ENCODE measurements at places on chromosomes 1 and 21.
A peak's percentile ranks its signal among the peaks of the same experiment; 100 is the strongest.

DNA sequence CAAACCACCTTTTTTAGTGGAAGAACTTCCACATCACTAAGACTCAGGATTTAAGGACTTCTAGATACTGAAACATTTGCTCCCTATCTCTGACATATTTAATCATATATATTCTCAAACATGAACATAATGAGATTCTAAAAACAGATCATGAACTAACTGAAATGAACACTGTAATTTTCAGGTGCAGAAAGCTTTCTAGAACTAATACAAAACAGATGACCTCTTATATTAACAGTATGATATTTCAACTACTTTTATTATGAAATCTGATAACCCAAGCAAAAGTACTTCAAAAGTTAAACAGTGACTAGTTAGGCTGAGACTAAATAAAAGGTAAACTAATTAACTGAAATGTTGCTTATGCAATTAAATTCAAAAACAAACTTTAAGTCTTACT, 157.5 kb downstream of the COP1 start:
- DNase-seq: no peak

- no peak for DNase-seq
These were observed 216.2 kb downstream of the PLPP3 start for GRCh38 chr1:56363007-56363770.

GRCh38 chr1:234600418-234601281, 9.3 kb downstream of the IRF2BP2 start:
- no peak for DNase-seq

DNA sequence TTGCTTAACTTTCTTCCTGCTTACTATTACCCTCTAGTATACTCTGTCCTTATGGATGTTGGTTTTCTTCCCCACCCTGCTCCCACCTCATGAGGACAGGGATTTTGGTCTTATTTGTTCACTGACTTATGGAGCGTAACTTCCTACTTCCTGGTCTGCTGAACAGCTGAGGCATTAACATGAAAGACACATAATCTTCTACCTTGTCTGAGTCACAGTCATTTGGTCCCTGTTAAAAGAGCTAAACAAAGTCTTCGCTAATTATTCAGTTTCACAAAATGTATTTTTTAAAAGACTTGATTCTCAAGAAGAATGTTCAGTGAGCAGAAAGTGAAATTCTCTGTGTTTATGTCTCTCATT, 18.5 kb downstream of the RNASEL start:
- DNase-seq: no peak

DNA sequence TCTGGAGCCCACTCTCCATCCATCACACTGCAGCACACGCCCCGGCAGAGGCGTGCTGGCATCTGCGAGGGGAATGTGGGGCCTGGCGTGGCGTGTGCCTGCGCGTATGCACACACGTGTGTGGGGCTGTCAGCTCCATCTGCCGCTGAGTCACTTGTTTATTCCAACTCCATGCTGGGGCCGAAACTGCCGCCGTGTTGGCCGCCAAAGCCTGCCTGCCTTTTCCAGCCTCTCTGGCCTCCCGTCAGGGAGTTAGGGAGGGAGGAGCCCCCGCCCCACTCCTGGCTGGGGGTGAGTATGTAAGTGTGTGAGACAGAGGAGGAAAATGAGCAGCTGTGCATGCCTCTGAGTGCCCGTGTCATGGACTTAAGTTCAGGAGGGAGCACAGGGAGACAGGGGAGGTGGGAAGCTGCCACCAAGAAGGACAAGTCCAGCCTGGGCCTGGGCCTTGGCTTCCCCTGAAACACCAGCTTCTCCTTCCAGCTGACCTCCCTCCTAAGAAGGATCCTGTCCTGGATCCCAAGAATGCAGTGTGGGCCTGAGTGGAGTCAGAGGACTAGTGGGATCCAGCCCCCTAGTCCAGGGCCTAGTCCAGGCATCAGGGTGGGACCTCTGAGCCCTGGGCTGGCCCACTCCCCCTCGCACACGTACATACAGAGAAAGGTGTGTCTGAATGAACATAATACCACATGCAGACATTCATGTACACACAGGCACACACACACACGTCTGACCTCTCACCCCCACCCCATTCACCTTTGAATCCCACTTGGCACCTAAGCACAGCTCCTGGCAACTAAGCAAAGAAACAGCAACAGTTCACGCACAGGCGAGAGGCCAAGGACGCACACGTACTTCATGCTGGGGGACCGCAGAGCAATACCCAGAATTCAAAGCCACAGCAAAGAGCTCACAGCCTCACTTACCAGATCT, 24.7 kb downstream of the MEF2D start:
- DNase-seq: no peak

DNA sequence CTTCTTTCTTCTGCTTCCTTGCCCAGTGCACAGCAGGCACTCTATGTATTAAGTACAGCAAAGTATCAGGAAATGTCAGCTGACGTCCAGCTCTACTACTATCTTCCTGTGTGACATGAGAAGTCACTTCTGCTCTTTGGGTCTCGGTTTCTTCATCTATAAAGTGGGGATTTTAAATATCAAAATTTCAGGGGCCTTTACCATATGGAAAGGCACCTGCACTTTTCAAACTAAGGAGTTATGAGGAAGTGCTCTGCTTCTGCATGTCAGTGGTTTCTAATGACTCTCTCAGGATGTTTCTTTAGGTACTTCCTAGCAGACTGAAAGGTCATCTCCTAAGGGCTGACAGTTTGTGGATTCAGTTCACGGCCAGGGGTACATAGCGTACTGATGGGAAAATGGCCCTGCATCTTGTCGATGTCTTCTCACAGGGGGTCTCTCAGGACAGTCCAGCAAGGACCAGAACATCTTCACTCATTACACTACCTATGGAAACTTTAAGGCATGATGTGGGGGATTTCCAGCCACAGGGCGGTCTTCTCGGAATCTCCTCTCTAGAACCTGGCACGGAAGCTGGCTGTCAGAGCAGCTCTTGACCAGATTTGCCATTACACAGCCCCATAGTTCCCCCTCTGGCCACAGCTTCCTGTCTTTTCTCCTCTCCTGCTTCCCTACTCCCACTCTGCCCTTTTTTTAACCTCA, 42.0 kb upstream of the MTF1 start:
- no peak for DNase-seq

DNA sequence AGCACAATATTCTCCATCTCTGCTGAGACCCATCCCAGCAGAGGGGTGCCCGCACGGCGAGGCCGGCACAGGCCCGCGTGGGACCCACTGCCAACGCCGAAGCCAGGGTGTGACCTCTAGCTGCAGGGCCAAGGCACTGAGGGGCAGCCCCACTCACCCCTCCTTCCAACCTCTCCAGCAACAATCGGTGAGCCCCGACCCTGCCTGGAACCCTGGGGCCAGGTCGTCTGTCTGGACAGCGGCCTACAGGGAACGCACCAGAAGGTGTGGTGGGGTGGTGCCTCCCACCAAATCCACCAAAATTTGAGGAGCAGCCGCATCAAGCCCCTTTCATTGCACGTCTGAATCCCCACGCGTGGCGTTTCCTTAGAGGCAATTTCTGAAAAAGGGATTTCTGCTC, 63.0 kb upstream of the ADARB1 start:
- DNase-seq: no peak

DNA sequence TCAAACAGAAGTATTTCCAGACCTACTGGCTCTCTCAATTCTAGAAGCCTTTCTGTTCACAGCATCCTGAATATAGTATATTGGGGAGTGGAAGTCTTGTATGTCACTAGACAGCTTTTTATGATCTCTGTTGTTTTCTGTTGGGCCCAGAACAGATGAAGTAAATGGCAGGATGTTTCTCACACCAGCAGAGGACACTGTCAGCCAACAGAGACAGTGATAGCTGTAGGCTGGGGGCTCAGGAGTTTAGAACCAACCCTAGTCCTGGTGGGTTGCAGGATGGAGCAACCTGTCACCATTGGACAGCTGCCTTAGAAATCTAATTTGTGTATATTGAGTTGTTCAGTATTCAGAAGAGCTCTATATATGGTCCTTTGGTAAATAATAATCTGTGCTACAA, 16.9 kb downstream of the AGO1 start:
- DNase-seq: no peak

GRCh38 chr1:164586591-164586990, 27.6 kb downstream of the PBX1 start:
- no peak for DNase-seq

GRCh38 chr21:42969193-42969600, 5.2 kb upstream of the PKNOX1 start:
- DNase-seq: no peak

DNA sequence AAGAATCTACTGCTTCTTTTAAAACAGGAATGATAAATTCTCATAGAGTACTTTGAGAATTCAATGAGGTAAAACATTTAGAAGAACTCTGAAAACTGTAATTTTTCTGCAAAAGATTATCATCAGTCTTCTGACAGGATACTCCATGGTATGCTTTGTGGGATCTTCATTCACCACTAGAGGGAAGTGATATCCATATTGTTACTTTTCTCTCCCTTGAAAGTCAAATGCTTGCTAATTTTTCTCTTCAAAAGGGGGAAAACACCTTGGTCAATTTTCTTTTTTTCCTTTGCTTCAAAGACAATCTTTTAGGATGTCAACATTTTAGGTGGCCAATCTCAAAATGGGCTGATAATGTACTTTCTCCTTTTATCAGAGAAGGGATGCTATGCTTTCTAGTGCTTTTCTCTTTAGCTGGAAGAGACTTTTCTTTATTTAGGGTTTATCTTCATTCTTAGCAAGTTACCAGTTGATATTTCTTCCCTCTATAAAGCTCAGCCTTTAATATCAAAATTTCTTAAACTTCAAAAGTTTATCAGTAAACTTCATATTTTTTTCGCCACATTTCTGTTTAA, 95.5 kb downstream of the NEGR1 start:
- no peak for DNase-seq

GRCh38 chr1:162689745-162690671, 57.7 kb downstream of the DDR2 start:
- no peak for DNase-seq

DNA sequence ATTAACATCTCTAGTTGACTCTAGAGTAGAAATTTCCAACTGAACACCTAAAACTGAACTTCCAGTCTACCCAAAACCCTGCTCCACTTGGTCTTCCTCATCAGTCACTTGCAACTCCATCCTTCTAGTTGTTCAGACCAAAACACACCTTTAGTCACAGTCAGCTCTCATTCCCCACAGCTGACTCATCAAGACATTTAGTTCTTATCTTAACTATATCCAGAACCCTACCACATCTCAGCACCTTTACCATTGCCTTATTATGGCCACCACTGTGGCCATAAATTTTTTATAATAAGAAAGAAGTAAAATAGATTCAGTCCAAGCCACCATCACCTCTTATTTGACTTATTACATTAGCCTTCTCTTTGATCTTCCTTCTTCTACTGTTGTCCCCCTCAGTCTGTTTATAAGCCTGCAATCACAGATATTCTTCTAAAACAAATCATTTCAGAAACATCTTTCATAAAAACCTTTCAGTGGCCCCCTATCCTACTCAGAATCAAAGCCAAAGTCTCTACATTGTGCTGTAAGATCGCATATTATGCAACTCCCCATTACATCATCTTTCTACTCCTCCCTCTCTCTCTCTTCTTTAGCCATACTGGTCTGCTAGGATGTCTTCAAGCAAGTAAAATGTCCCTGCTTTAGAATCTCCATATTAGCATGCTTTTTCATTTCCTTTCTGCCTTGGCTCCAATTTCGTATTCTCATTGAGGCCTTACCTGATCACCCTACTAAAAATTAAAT, 275.9 kb downstream of the LRRC40 start:
- no peak for DNase-seq

- DNase-seq: no peak
These were observed 616.9 kb downstream of the KIF26B start for GRCh38 chr1:245771511-245772281.

DNA sequence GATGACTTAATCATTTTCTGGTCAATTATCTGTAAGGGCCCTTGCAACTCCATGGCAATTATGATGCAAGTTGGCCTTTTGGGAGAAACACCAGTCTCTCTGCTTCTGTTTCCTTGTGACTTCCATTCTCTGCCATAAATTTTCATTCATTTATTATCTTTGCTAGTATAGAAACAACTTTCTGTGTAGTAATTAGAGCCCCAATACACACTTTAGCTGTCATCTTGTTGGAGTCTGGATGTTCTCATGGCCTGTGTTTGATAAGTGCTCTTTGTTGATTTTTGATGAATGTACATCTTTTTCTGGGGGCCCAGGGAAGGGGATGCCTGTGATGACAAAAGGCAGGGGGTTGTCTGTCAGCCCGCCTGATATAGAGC, 22.4 kb downstream of the PROX1 start:
- no peak for DNase-seq

- DNase-seq: no peak
These were observed 36.5 kb downstream of the TESK2 start for GRCh38 chr1:45454464-45454863.

GRCh38 chr1:109263234-109263596, 13.9 kb downstream of the CELSR2 start:
- DNase-seq: no peak

DNA sequence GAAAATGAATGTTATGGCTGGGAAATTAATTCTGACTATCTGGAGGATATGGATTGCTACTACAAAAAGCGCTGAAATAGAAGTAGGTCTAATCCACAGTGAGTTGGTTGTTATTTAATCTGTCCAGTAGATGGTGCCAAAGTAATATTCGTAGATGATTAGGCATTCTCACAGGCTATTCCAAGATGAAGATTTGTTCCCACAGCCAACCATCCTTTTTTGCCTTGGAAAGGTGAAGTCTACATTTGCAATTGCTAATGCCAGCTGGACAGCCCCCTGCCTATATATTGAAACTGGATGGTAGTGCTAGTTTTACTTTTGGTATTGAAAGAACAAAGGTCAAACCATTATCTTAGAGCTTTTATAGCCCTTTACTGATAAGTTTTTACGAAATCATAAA, 43.8 kb downstream of the RBM11 start:
- DNase-seq: no peak

- DNase-seq: no peak
These were observed 78.9 kb upstream of the SLC45A1 start for GRCh38 chr1:8239039-8239305.

DNA sequence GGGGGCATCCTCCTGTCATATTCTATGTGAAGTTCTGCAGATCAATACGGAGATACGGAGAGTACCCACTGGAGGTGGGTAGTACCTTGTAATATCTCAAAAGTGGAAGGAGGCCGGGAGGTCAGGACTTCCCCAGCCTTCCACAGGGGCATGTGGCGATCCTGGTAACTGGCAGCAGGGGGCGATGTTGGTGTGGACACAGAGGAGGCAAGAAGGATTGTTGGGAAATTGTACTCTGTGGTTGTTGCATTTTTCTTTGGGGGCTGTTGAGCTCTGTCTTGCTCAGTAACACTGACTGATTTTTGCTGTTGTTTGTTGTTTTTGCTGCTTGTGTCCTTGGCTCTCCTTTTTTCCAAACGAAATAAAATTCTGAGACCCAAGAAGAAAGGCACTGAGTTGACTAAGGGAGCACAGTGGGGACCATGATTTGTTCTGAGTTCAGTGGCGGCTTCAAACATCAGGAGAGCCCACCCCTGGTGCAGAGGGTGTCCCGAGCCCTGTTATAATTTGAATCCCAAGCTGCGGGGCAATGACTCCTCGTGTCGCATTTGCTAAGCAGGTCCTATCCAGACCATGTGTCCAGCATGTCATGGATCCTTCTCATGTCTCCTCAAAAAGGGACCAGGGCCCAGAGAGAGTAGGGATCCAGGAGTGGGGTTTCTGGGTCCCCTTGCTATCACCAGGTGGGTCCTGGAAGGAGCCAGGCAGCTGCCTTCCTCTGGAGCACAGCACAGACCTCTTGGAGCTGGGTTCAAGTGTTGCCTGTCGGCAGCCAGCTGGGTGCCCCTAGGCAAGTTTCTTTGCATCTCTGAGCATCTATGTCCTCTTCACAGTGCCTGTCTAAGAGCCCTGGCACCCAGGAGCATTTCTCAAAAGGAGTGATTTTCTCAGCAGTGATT, 22.8 kb downstream of the LHX4 start:
- peak; percentile 60 for DNase-seq

- DNase-seq: no peak
These were observed 49.5 kb downstream of the DR1 start for GRCh38 chr1:93395195-93395594.

- DNase-seq: no peak
These were observed 15.1 kb downstream of the NRDC start for GRCh38 chr1:51863384-51863783.
